Endodermal cell (in vitro differentiated cells): ENCODE measurements at places on chromosomes 4 and X. TPM values are rescaled to one million over a fixed set of nuclear protein-coding genes. Genes with fewer than 3 reads are reported as not detected.

The RNF128 gene
- total RNA-seq: 0.74 to 1.1 TPM (median 0.84 TPM) in 3 replicates

The PPP2R2C gene
- total RNA-seq: 19.2 and 21.9 TPM in 2 replicates

The CXCL10 gene
- total RNA-seq: not detected in 3 replicates

The USP17L22 gene
- total RNA-seq: not detected in 2 replicates

The TSPAN5 gene
- total RNA-seq: 7.4 to 7.7 TPM (median 7.4 TPM) in 3 replicates

The CXCL3 gene
- total RNA-seq: 2.9 to 9.8 TPM (median 3.5 TPM) in 3 replicates

The COPS4 gene
- total RNA-seq: 32.2 to 40.1 TPM (median 39.4 TPM) in 3 replicates

The GYPE gene
- not detected in 3 replicates for total RNA-seq

The GPR78 gene
- total RNA-seq: 3.7 to 6.6 TPM (median 4.1 TPM) in 3 replicates

The MAGEC2 gene
- total RNA-seq: not detected in 2 replicates

The STPG2 gene
- total RNA-seq: 0.41 and 0.53 TPM in 2 replicates

The STOX2 gene
- 12.7 and 13.1 TPM in 2 replicates for total RNA-seq

The TLR8 gene
- total RNA-seq: not detected in 2 replicates

- no peak for DNase-seq
These were observed 22.4 kb downstream of the NUP54 start for GRCh38 chr4:76125816-76126215.

DNA sequence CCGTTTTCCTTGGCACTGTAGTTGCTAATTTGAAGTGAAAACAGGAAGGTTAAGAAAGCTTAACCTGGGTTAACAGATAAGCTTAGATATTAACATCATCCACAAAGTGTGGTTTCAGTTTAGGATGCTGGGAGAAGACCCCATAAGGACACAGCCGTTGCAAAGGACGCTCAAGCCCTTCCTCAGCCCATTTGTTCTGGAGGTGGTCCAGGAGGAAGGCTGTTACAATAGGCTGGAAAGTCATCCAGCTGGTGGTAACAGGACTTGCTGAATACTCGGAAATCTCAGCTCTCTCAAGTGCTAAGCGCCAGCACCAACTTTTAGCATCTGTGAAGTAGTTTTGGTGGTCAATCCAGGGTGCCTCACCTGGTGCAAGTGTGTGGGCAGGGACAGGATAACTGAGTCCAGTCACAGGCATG lies 14.2 kb downstream of the CHST7 start:
- peak; percentile 57 for DNase-seq

- peak; percentile 66 for DNase-seq
These were observed 243.9 kb upstream of the FAT4 start for GRCh38 chr4:125070861-125071260.

GRCh38 chr4:122619611-122620010 lies 1.3 kb downstream of the IL21 start:
- DNase-seq: no peak

GRCh38 chrX:71870208-71871098 lies 40.2 kb upstream of the NHSL2 start:
- peak; percentile 89 for DNase-seq

GRCh38 chr4:164438321-164438720 lies 315.6 kb upstream of the SMIM31 start:
- DNase-seq: no peak

DNA sequence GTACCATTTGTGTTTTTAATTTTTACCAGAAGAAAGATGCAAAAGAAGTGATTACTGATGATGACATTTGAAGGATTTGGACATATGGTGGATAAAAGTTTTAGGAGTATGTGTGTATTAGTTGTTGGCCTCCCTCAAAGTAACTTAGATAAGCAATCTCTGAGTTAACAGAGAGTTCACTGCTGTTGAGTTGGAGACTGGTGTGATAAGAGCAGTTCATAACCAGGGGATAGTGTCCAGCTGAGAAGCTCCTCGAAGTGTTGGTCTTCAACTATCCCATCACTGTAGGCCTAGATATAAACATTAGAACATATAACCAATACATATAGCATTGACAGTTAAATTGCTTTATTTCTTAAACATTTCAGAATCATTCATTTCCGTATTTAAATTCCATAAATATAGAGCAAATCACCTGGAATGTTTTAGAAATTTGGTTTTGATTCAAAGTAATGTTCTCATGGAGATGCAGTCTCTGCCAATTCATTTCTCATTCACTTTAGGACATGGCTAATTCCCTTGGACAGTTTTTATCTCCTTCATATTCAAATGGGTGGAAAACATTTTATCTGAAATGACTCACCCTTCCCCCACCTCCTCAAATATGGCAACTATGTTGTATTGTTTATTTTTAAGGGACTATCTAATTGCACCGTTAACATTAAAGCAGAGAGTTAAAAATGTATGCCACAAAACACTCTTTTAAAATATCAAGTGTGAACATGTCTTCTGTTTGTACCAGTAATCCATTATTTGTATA lies 136.8 kb upstream of the SLC4A4 start:
- no peak for DNase-seq

DNA sequence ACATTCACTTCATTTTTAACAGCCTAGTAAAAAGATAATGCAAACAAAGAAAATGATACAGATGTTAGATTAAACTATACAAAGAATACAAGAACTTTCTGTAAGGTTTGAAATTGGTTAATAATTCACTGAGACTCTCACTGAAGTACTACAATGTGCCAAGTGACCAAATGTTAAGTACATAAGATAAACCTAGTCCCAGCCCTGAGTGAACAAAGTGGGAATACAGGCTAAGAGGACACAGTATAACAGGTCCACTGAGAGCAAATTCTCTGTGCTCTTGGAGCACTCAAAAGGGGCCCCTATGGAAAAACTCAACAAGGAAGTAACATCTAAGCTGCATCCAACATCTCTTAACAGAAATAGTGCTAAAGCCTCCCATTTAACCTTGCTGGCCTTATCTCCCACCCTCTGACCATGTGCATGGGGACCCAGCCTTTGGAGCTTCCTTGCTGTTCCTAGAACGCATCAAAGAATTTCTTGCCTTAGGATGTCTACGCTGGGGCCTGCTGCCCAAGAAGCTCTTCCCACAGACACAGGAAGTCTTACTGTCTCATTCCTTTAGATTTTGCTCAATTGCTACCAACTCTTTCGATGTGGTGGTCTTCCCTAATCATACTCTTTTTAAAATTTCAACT lies 113.4 kb downstream of the ZAR1 start:
- DNase-seq: no peak

DNA sequence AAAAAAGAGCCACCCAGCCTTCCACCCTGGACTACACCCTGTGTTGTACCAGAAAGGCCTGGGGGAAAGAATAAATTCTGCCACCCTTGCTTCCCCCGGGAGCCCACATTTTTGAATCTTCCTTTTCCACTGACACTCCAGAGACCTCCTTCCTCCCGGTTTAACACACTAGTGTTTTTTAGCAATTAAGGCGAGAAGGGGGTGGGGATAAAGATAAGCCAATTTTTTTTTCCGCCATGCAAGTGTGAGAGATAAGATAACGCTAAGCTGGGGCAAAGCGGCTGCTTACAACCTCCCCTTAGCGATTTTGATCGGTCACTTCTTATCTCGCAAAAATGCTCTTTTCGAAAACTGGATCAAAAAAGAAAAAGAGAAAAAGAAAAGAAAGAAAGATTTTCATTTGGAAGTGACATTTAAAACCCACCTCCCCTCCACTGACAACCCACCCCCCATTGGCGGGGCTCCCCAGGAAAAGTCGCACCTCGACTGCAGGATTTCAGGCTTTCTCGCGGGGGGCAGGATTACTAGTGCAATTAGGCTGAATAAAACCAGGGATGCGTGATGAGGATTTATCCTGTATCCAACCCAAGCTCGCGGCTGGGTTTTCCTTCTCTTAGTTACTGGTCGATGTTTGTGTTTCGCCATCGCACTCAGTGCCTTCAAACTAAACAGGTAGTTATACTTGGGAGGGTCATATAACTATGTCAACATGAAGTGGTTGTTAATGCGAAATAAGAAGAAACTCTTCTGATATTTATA lies 6.0 kb upstream of the BCOR start:
- no peak for DNase-seq

DNA sequence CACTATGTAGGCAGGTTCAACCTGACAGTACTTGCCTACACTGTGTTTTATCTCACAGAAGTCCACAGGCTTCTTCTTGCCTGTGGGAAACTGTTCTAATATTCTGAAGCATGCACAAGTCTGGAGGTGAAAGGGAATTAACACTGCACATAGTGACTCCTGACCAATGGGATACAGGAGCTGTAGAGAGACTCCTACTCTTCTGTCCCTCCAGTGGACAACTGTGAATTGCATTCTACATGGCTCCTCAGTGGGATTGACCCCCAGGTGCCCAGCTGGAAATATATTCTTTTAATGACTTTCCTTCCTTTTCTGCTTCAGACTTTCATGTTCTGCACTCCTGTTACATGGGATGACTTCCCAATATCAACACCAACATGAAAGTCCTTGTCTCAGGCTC lies 8.2 kb upstream of the YIPF6 start:
- peak; percentile 52 for DNase-seq

- DNase-seq: peak; percentile 58
These were observed 56.1 kb downstream of the PLS3 start for GRCh38 chrX:115616943-115617563.

GRCh38 chr4:180363815-180364214 lies 1879.4 kb upstream of the TENM3 start:
- DNase-seq: no peak

GRCh38 chrX:30971774-30972603 lies 82.9 kb upstream of the TAB3 start:
- DNase-seq: peak; percentile 66

DNA sequence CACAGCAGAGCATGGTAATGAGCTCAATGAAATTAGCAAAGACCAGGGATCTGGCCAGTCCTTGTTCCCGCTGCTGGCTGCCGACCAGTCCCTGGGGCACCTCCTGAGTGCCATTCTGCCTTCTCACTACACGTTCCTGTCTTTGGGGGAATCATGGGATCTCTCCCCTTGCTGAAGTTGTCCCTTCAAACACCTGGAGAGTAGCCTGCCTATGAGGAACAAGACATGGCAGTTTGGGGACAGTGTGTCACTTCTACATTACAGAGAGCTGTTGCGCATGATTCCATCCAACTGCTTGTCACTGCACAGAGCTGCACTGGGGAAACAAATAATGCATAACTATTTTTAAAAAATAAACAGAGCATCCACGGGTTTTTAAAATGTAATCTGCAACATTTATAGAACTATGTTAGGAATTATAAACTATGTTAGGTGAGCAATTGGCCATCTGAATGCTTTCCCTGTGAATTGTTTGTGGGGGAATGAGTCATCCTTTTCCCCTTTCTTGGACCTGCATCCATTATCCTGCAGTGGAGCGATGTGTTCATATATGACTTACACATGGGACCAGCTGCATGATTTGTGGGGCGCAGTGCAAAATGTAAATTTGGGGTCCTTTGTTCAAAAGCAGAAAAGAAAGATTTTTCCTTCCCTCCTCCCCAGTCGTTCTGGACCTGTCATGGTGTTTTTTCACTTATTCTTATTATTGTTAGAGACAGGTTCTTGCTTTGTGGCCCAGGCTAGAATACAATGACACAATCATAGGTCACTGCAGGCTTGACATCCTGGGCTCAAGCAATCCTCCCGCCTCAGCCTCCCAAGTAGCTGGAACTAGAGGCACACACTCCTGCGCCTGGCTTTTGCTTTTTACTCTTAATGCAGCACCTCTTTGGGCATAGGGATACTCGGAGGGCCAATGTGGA lies 115.0 kb upstream of the TBL1X start:
- no peak for DNase-seq

- DNase-seq: no peak
These were observed 23.6 kb downstream of the TMEM255A start for GRCh38 chrX:120287513-120288112.

GRCh38 chr4:14771094-14771493 lies 231.2 kb upstream of the CPEB2 start:
- no peak for DNase-seq

DNA sequence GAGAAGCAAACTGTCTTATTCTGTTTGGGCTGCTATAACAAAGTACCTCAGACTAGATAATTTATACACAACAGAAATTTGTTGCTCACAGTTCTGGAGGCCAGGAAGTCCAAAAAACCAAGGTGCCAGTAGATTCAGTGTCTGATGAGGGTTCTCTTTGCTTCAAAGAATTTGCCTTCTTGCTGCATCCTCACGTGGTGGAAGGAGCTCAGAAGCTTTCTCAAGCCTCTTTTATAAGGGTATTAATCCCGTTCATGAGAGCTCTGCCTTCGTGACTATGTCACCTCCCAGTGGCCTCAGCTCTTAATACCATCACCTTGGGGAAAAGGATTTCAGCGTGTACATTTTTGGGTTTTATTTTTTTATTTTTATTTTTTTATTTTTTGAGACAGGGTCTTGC lies 20.1 kb downstream of the CA5B start:
- DNase-seq: no peak

DNA sequence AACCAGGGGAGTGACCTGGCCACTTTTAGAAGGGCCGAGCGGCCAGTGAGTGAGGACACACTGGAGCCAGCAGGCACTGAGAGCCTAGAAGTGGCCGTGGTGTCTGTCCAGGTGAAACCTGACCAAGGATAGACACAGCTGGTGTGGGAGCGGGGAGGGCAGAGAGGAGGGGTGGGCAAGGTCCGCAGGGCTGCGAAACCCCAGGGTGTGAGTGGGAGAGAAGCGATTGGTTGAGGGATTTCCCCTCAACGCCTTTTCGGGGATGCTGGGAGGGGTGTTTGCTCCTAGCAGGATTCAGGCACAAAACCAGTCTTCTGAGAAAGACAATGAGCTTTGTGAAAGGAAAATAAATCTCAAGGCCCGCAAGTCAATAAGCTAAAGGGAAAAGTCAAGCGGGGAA lies 33.2 kb upstream of the ARSD start:
- peak; percentile 87 for DNase-seq

GRCh38 chrX:96752781-96753180 lies 68.1 kb downstream of the DIAPH2 start:
- DNase-seq: no peak

DNA sequence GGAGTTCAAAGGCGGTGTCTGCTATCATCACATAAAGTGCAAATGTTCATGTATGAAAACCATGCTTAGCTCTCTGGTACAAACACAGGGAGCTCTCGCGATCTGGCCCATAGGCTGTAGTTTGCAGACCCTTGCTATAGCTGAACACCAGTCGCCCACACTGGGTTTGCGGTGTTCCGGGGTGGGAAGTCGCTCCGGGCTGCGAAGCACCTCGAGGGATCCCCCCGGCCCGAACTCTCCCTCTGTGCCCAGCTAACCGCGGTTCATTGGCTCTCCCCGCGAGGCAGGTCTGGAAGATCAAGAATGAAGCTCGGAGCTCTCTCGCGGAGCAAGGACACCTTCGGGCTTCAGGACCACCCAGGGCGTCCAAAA lies 341 bp upstream of the PRPS2 start:
- DNase-seq: no peak

DNA sequence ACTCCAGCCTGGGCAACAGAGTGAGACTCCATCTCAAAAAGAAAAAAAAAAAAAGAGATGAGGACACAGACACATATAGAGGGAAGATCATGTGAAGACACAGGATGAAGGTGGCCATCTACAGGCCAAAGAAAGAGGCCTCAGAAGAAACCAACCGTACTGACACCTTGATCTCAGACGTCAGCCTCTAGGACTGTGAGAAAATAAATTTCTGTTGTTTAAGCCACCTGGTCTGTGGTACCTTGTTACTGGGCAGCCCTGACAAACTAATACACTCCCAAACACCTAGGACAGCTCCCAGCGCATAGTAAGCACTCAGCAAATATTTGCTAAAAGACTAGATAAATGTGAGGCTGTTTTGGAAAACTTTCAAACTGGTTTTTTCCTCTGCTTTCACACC lies 59.2 kb upstream of the SMIM10 start:
- no peak for DNase-seq

GRCh38 chrX:23390979-23391378 lies 56.3 kb downstream of the PTCHD1 start:
- DNase-seq: no peak

GRCh38 chrX:46743046-46743445 lies 15.9 kb downstream of the SLC9A7 start:
- no peak for DNase-seq

- DNase-seq: peak; percentile 87
These were observed 130.7 kb upstream of the GPRIN3 start for GRCh38 chr4:89438102-89438831.
